Posterior vena cava (tissue), 2 donors: ENCODE measurements at places on chromosomes 2 and 18.

DNA sequence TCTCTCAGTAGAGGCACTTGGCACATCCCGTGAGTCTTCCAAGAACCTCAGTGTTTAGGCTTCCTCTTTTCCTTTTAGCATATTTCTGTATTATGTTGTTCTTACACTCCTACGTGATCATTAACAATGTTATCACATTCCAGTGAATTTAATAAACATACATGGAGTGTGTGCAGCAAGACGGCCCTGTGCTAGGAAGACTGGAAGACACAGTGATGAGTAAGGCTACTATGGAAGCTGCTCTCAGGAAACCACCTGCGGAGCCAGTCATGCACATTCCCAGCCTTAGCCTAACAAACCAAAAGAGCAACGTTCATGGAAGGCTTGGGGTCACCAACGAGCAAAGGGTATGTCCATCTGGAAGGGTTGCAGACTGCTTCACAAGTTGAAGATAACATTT lies 103.4 kb downstream of the ETAA1 start:
- no peak for DNase-seq

DNA sequence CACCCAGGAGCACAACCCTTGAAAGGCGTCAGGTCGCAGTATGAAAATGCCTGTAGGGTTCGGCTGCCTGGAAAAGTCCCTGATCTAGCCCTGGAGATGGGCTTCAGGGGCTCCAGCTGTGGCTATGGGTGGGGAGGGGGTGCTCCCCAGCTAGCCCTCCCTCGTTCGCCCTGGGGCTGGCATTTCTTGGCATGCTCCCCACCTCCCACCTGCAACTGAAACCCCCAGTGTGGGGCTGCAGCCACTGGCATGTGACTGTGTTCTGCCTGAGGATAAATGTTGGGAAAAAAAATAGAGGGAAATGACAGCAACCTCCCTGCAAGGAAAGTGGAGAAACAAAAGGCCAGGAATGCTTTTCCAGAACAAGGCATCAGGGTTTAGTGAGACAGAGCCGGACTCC lies 109.2 kb downstream of the COPS8 start:
- DNase-seq, result no peak

DNA sequence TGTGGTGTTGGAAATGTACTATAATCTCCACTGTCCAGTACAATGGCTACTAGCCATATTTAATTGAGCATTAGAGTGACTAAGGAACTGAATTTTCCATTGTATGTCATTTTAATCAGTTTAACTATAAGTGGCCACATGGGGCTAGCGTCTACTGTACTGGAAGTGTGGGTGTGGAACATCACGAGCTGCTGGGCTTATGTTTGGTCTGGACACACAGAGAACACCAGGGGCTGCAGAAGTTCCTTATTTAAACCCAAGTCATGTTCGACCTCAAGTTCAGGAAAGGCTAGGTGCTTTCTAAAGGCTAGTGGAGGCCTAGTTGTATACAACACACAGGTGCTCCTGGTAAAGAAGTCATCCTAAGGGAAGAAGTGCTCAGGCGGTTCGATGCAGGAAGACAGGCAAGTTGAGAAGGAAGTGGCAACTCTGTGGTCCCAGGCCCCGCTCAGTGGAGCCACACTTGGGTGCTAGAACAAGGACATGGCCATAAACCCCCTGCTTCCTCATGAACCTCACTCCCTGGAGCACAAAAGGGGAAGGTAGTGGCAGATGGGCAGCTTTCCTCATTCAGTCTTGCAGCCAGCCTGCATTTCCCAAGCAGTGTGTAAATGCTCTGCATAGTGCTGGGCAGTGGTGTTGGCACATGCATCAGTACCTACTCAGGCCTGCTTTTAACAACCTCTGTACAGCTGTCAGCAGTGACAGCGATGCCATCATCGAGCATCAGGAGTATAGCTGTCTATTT lies 13.3 kb downstream of the LGALSL start:
- DNase-seq, result peak; percentile 79

GRCh38 chr2:105782646-105783045 lies 37.9 kb downstream of the NCK2 start:
- no peak for DNase-seq

DNA sequence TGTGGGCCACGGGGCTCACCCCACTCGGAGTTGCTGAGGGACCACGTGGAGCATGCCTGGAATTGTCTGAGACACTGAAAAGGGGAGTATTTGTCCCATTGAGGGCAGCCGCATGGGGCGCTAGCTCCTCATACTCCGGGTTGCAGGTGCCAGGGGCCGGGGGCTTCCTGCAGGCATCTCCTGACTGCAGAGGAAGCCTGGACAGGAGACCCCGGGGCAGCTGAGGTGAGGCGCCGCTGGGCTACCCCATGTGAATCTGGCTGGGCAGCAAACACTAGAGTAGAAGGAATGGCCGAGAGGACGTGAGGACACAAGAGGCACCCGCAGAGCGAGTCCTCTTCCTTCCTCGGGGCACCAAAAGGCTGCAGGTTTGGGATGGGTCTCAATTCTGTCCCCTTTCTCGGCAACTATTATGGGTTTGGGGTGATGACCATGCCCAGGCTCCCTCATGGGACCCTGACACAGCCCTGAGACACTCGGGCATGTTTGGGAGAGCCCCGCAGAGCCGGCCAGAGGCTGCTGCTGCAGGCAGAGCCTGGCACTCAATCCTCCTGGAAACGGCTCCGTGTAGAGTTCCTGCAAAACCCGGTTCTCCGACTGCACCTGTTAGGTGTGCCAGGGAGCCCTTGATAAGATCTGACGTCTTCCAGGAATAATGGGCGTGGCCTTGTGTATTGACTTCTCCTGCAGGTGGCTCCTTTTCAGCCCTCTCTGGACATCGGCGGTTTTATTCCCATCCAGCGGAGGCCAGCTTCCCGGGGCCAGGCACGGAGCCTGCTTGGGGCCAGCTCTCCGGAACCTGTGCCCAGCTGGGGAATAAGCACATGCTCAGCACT lies 77.0 kb downstream of the CTIF start:
- no peak for DNase-seq
